ENCODE measurements at places on chromosomes 11 and 22.

- no peak for DNase-seq
These were observed 35.6 kb downstream of the TPCN2 start for GRCh38 chr11:69084371-69084770.

DNA sequence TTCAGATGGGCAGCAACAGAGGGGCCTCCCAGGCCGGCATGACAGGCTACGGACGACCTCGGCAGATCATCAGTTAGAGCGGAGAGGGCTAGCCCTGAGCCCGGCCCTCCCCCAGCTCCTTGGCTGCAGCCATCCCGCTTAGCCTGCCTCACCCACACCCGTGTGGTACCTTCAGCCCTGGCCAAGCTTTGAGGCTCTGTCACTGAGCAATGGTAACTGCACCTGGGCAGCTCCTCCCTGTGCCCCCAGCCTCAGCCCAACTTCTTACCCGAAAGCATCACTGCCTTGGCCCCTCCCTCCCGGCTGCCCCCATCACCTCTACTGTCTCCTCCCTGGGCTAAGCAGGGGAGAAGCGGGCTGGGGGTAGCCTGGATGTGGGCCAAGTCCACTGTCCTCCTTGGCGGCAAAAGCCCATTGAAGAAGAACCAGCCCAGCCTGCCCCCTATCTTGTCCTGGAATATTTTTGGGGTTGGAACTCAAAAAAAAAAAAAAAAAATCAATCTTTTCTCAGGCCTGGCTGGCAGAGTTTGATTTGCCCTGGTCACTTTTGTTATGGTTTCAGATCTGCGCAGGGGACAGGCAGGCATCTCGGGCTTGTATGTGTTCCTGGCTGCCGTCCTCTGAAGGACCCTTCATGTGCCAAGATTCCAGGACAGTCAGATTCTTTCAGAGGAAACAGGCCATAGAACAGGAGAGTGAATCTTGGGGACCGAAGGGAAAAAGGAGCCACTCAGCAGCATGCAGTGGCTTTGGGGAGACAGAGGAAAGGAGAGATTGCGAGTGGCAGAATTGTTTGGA, 5.3 kb downstream of the TAGLN start:
- DNase-seq: no peak

- no peak for DNase-seq
These were observed 7.2 kb upstream of the UCP3 start for GRCh38 chr11:74015919-74016684.

DNA sequence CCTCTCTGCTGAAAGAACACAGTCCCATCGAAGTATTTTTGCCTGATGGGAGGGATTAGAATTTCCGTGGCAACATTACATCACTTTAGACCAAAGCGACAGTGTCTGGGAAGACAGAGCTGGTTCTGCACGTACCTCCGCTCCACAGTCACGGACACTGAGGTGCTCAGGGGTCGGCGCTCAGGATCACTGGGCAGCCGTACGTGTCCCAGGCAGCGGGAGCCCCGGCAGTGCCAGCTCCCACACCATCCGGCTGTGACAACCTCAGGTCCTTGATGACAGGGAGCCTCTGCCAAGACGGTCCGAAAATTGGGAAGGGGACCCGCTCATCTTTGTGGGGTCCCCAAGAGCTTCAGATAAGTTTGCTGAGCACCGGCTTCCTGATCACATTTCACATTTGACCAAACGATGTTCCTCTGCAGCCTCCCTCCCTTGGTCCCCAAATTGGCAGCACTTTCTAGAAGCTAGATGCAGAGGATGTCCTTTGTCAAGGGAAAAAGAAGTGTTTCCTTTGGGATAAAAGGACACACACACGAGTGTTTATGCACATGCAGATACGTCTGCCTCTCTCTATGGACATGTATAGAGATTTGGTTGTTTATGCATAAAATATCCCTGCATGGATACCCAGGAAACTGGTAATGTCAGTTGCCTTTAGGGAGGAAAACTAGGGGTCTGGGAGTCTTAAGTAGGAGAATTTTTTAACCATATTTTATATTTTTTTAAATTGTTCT, 61.6 kb upstream of the LINC01488 start:
- DNase-seq: no peak

DNA sequence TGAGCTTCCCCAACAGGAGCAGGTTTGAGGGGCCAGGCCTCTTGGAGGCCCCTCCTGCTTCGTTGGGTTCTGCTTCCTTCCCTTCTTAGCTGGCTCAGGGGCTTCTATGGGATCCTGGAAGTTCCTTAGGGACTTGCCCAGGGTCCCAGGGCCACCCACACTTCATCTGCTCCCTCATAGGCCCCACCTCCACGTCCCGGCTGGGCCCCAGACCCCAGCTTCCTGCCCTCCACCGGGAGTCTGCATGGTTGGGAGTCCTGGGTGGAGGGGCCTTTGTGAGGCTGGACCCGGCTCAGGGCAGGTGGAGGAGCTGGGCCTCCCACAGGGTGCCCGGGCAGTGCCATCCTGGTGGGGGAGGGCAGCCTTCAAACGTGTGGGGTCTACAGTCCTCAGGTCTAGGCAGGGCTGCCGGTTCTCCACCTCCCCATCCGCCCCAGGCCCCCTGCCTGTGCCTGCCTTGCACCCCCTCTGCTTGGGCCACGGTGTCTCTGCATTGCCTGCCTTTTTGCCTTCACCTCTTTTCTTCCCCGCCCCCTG, 11.6 kb downstream of the OTUB1 start:
- no peak for DNase-seq

- DNase-seq: no peak
These were observed 79.4 kb downstream of the IGLL1 start for GRCh38 chr22:23500508-23501260.
